Ovary (tissue), 10 donors: ENCODE measurements at places on chromosomes 2 and 18. TPM values are rescaled to one million over a fixed set of nuclear protein-coding genes. Genes with fewer than 3 reads are reported as not detected.

Gene CRYGD
- 7.3 TPM for total RNA-seq

Gene CREG2
- 0.08 TPM for total RNA-seq

DNA sequence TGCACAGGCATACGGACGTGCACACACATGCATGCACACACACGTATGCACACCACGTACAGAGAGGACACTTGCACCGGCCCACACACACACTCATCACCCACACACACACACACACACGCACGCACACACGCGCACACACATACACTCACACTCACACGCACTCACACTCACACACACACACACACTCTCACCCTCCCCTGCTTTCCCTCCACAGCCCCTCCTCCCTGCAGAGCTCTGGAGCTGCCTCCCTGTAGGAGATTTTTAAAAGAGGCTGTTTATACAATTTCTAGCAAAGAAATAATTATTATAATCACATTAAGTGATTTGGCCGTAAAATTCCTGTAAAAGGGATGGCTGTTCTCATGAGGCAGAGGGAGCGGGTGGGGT is 36.5 kb upstream of the SNED1 start:
- H3K4me1 ChIP-seq, result peaks cover 35% of the 10 kb centered on the region
- H3K36me3 ChIP-seq, result no peaks in the 10 kb centered on the region
- peak overlapping the region; percentile 87 for H3K27ac ChIP-seq
- H3K4me3 ChIP-seq, result no peak overlapping the region
- DNase-seq, result peak; percentile 62

- H3K4me1 ChIP-seq, result no peaks in the 10 kb centered on the region
- no peak overlapping the region for H3K4me3 ChIP-seq
- H3K27ac ChIP-seq, result no peak overlapping the region
Observed at GRCh38 chr18:42641996-42642395, 473.5 kb downstream of the RIT2 start.

Gene C2orf49
- total RNA-seq, result 12.9 TPM
